ENCODE measurements at places on chromosomes 4 and X. TPM values are rescaled to one million over a fixed set of nuclear protein-coding genes. Genes with fewer than 3 reads are reported as not detected.

Gene WDR17
- total RNA-seq = 3.3 TPM

Gene PRKX
- 18.8 TPM for total RNA-seq

Gene NCAPG
- total RNA-seq = 0.78 TPM

Gene RAB39B
- total RNA-seq = 0.52 TPM

Gene ITIH6
- not detected for total RNA-seq

Gene NSG1
- 0.58 TPM for total RNA-seq

Gene PPAT
- 4.4 TPM for total RNA-seq

Gene DKK2
- 2.5 TPM for total RNA-seq

Gene GUCY1B1
- 26.4 TPM for total RNA-seq

Gene RIBC1
- total RNA-seq = 0.48 TPM

Gene STATH
- total RNA-seq = not detected

Gene CFP
- total RNA-seq = 5.2 TPM

Gene BLTP1
- total RNA-seq = 106 TPM

Gene SSX4B
- not detected for total RNA-seq

Gene PTTG2
- 5.9 TPM for total RNA-seq

Gene ZNF630
- total RNA-seq = 4.4 TPM

Gene GJB1
- total RNA-seq = not detected

Gene OFD1
- total RNA-seq = 34.6 TPM

Gene HPSE
- 3.7 TPM for total RNA-seq

Gene JCHAIN
- total RNA-seq = 8.0 TPM

Gene BLOC1S4
- total RNA-seq = 12.5 TPM

Gene ATP8A1
- 11.6 TPM for total RNA-seq

Gene HTR2C
- not detected for total RNA-seq

Measured in aorta (tissue), 5 donors.